ENCODE measurements at places on chromosomes 4 and X.

GRCh38 chr4:152535360-152535902 is 461 bp downstream of the FBXW7 start:
- no peak for DNase-seq

- no peak for DNase-seq
Measured at GRCh38 chr4:2961421-2961810, 1.8 kb downstream of the NOP14 start.

DNA sequence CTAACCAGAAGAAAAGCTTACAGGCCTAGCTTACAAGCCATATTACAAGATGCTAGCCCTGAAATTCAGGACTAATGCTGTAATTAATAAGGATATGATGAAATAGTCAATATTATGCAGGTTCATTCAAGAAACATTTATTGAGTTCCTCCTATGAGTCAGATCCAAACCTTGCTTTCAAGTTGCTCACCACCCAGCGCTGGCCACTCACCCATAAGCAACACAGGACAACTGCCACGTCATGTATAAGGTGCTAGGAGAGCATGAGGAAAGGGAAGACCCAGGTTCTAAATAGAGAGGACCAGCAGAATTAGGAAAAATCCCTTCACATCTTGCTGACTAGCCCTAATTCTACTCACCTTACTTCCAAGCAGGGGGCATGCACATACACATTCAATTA is 23.3 kb downstream of the MAML3 start:
- no peak for DNase-seq

DNA sequence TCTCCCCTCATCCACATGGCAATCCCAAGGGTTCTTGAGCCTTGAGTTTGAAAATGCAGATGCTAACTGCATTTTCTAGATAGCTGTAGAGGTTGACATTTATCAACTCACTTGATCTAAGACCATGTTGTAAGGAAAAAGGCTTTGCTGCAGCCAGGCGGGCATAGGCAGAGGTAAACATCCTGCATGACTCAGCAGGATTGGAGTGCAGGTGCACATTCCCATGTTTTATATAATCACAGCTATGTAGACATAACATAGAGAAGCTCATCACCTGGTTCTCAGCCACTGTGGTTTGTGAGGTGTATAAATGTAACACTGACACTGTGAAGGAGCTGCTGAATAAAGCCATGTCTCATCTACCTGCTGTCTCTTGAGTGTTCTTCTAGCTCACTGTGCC is 62.3 kb upstream of the PDE5A start:
- DNase-seq, result no peak

DNA sequence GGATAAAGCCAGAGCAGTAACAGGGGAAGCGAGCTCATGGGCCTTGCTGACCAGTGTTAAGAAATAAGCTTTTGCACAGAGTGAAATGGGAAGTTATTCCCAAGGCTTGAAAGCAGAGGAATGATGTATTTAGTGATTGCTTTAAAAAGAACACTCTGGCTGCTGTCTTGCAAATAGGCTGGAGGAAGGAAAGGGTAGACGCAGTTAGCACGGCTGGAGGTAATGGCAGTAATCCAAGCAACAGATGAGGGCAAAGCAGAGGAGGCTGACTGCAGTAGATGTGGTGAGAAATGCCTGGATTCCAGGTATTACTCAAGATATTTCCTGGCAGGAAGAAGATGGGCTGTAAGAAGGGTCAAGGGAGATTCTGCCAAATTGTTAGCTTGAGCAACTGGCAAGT is 1342.3 kb upstream of the AGA start:
- DNase-seq, result no peak

GRCh38 chr4:144705601-144706590 is 59.9 kb downstream of the HHIP start:
- DNase-seq, result no peak

DNA sequence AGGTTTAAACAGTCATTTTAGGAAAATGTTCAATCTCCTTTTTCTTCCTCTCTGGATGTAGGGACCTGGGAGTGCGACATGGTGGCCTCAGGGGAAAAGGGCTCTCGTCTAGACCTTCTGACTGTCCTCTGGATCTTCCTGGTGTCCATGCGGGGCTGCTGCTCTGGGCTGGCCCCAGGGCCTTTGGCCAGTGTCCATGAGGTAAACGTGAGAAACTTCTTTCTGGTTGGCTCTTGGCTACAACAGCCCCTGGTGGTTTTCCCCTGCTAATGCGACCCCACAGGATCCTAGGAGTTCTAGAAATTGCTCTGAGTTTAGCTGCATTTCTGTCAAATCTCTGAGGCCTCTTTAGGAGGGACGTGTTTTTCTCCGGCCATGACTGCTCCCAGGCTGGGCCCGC is 85.7 kb downstream of the MFAP3L start:
- no peak for DNase-seq

DNA sequence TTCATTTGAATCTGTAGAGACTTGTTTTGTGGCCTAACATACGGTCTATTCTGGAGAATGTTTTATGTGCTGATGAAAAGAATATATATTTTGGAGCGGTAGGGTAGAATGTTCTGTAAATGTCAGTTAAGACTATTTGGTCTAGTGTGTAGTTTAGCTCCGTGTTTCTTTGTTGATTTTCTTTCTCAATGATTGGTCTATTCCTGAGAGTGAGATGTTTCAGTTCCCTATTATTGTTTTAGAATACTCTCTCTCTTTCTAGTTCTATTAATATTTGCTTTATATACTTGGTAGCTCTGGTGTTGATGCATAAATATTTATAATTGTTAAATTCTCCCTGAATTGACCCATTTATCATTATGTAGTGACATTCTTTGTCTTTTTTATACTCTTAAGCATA is 236.5 kb downstream of the GLUD2 start:
- no peak for DNase-seq

DNA sequence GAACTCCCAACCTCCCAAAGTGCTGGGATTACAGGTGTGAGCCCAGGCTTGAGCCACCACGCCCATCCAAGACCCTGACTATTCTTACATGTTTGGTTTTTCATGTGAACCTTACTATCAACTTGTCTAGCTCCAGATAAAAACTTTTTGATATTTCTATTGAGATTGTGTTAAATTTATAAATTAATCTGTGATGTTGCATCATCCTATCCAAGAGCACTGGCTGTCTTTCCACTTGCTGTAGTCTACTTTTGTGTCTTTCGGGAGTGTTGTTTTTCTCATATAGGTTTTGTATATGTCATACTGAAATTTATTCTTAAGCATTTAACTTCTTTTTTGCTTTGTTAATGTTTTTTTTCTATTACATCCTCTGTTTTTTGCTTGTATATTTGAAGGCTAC is 34.6 kb downstream of the BRCC3 start:
- DNase-seq, result no peak

DNA sequence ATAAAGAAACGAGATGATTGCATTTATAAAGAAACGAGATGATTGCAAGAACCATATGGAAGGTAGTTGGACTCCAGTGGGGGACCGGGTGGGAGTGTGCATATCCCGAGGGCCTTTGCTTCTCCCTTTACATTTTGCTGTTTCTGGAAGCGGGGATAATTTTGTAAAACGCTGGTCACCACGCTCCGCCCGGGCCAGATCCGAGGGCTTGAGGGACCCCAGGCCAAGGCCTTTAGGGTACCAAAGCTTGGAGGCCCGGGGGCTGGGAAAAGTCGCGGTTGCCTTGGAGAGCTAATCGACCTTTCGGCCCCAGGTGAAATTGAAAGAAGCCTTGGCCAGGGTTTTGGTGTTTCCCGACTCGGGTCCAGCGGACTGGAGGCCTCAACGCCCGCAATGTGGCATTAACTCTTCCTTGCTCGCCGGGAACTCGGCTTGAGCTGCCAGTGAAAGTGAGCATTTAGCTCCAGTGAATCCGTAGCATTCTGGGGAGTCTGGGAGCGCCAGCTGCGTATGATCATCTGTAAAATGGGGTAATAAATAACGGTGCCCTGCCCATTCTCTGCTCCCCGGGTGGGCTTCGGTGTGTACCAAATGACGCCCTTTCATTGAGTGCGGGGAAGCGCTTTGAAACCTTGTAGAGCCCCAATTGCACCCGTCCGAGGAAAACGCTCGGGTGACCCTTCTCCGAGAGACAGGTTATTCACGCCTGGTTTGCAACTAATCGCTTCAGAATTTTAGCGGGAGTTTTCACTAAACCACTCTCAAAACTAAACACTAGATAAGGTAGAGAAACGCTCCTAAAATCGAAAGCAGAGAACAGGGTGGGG is 4.5 kb downstream of the NKX3-2 start:
- peak; percentile 14 for DNase-seq

DNA sequence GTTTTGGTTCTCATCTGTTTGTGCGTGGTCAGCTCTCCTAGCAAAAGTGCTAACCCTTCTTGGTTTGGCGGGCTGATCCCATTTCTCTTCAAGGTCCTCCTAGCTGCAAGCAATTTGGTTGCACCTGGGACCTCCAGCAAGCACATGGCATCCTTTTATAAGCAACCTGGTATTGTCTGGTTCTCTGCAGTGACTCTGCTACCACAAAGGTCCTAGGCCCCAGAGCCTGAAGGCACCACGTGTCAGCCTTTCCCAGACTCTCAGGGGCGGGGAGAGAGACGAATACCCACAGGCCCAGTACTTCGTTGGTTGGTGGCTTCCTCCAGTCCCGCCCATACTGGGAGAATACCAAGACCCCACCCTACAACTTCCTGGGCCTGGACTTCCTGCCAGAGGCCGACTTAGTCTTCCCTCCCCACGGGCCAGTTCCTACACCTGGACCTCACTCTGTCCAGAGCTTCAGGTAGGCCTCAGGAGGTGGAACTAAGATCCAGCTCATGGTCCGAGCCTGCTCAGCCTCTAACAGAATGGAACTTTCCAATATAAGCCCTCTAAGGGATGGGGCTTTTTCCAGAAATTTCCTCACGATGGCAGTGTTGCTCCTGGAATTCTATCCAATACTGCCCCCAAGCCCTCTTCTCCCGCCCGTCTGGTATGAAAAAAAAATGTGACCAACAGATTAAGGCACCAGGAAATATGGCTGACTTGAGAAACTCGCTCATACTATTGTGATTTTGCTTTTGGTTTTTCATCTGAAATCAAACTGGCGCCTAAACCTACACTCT is 192.5 kb upstream of the STK26 start:
- DNase-seq, result no peak

DNA sequence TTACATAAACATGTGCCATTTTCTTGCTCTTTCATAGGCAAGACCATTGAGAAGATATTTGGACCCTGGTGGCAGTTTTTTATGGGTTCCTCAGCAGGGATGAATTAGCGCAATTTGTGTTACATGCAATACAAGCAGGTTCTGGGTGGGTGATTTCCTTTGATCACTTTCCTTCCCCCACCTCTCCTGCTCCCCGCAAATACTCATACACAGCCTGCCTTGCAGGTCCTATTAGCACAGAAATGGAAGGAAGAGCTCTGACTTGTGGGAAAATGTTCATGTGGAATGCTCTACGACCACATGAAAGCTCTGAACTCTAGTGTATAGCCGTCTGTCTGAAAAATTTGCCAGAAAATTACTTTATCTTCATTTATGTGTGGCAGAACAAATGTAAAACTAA is 361.0 kb upstream of the FAT1 start:
- DNase-seq, result no peak

DNA sequence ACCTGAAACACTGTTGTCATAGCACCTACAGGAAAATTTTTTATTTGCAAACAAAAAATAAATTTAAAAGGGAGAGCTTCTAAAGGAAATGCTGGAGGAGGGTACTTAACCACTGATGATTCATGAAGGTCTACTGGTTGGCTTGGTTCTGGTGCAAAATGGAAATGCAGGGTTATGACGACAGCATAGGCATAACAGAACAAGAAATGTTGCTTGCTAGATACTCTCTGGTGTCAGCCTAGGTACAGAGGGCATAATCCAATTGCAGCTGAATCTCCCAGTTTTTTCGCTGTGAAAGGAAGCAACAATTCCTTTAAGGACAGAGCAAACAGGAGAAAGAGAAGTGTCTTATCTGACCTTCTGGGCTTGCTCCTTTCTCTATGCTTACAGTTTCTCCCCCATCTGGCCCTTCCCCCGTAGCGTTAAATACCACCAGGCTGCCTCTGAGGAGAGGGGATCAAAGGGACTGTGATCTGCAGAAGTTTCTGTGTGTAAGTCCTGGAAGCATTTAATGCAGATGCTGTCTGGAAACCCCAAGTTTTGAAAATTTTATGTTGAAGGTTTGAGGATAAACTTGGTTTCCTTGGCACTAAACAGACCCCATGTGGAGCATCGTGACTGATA is 23.7 kb upstream of the CASK start:
- DNase-seq, result no peak

DNA sequence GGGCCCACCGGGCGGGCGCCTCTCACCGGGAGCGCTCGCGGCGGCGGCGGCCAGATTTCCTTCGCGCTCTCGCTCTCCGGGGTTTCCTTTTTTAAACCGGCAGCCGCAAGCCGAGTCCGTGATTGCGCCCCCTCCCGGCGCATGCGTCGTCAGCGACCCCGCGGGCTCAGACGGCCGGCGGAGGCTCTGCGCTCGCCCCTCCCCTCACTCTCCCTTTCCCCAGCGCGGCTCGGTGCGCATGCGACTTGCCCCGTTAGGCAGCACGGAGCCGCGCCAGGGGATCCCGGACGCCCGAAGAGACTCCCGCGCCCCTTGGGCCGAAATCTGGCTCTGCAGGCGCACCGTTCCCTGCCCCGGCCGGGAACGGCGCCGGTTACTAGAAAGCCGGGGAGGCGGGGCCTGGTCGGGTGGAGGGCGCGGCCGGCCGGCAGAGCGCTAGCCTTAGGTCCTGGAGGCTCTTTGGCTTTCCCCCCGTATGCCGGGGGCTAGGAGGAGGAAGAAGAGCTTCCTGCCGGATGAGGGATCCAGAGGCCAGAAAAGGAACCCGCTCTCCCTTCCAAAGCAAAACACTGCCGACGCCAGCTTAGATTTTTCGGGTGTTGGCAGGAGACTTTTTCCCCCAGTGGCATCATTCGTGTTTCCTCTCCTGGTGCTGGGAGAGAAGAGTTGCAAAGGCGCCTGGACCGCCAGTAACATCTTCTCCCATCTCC is at the start of gene CLOCK:
Gene CLOCK (minus strand): TSS at position 154 of the 710 bp plus-strand sequence. CDS start 64,124 bp downstream, outside the sequence.
- peak; percentile 76 for DNase-seq

DNA sequence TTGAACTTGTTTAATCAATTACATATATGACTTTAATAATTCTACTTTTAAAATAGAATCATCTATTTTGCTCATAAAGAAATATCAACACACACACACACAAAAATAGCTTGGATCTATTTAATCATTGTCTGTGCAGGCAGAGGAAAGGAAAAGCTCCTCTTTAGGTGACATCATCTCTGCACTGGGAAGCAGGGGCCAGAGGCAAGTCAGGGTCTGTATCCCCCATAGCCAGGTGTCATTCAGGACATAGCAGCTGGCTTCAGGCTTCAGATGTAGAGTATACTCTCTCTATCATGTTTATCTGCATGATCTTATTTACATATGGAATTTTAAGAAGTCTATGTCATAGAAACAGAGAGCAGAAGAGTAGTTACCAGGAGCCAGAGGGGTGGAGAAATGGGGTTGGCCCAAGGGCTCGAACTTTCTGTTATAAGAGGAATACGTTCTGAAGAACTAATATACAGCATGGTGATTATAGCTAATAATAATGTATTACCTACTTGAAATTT is 110.4 kb upstream of the LDB2 start:
- DNase-seq, result no peak

GRCh38 chrX:85591536-85591935 is 212.1 kb upstream of the POF1B start:
- DNase-seq, result no peak

GRCh38 chr4:185343726-185344581 is 51.8 kb downstream of the LRP2BP start:
- DNase-seq, result no peak
